Fibroblast of the conjunctiva (primary cell): ENCODE measurements at places on chromosomes 12 and 14.

DNA sequence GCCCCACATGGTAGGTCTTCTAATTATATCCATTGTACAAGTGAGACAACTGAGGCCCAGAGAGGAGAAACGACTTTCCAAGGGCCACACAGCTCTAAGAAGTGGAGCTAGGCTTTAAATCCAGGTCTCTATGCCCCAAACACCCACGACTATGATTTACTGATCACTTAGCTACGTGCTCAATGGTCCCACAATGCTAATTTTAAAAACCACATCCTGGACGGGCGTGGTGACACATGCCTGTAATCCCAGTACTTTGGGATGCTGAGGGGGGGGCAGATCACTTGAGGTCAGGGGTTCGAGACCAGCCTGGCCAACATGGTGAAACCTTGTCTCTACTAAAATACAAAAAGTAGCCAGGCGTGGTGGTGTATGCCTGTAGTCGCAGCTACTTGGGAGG is 8.4 kb upstream of the MLEC start:
- DNase-seq = no peak

GRCh38 chr12:49904601-49905000 is 901 bp upstream of the FAIM2 start:
- DNase-seq = no peak

- DNase-seq = no peak
Measured at GRCh38 chr12:38691164-38691563, 214.2 kb downstream of the CPNE8 start.

DNA sequence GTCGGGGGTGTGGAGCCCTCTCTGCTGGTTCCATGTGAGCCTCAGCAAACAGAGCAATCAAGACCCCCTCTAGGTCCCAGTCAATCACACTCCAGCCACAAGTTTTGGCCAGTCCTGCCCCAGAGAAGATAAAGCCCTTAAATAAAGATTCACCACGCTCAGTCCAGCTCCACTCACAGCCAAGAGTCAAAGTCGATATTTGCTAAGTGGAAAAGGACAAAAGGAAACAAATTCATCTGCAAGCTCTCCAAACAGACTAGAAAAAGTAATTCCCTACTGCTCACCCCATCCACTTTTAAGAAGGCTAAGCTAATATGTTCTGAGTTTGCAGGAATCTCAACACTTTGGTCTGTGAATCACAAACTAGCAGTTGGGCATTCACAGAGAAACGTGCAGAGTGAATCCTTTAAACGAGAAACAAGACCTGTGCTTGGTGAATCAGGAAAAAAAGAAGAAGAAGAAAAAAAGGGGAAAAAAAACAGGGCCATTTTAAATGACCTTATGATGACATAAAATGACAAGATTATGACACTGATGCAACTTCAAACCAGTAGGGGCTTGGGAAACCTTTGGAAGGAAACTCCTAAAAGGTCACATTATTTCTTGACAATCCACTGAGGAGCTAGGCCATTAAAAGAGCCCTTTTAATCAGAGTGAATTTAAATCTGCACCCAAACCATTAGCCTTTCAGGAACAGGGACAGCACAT is 41.8 kb upstream of the FOXN3 start:
- DNase-seq = no peak

DNA sequence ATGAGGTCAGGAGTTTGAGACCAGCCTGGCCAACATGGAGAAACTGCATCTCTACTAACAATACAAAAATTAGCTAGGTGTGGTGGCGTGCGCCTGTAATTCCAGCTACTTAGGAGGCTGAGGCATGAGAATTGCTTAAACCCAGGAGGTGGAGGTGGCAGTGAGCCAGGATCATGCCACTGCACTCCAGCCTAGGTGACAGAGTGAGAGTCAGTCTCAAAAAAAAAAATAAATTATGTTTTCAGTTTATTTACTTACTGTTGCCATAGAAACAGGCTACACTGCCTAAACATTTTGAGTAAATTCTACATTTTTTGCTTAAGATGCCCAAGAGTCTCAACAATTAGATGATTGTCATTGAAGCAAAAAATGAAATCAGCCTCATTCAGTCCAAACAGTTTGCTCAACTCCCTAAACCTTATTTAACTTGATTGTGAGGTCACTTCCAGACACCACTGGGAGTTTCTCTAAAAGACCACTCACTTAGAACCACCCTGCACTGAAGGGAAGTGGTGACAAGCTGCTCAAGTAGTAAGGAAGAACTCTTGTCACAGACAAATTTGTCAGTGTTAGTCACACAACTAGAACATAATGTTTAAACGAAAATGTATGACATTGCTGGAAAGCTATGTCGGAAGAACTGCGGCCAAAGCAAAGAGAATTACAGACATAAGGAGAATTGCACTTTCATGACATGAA is 9.8 kb upstream of the GNPNAT1 start:
- peak; percentile 45 for DNase-seq

GRCh38 chr12:4881266-4882064 is 28.2 kb upstream of the KCNA1 start:
- DNase-seq = no peak

GRCh38 chr14:64643709-64644108 is 60.5 kb upstream of the PLEKHG3 start:
- no peak for DNase-seq

GRCh38 chr14:65623759-65624158 is 211.2 kb downstream of the FUT8 start:
- no peak for DNase-seq

DNA sequence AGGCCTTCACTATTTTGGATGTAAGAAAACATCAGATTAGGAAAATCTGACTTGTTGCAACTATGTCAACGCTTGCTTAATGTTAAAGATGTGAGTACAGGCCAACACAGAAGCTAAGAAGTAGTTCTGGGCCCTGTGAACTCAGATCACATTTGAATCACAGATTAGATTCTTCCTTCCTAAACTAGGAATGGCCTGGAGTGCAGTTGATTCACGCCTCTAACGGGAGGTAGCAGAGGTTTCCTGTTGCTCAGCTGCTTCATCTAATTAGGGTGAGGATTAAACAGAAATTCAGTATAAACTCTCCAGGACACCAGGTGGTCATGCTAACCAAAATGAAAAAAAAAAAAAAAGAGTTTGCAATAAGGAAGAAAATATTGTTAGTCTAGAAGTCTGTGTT is 314.3 kb downstream of the TRHDE start:
- DNase-seq = no peak

GRCh38 chr14:32761381-32761968 is 177.2 kb upstream of the NPAS3 start:
- DNase-seq = no peak

GRCh38 chr12:108107293-108107692 is 21.8 kb upstream of the WSCD2 start:
- no peak for DNase-seq

- no peak for DNase-seq
Measured at GRCh38 chr14:82724316-82724715, 1190.7 kb upstream of the SEL1L start.

DNA sequence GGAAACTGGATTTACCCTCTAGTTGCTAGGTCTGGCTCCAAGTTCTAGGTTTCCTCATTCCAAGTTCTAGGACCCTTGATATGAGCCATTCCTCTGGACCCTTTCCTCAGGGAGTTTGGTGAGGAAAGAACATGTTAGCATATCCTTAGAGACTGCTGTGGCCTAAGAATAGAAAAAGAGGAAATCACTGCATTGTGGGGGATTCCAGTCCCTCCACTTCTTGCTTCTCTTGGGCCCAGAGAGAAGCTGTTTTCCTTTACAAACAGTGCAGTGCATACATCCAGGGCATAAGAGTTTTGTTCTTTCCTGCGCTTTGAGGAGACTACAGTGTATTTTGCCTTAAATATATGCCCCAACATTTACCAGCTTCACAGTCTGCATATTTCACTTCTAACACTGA is 59.0 kb downstream of the LLPH start:
- DNase-seq = no peak
